T-helper 17 cell (primary cell): ENCODE measurements at places on chromosomes 1 and 21. TPM values are rescaled to one million over a fixed set of nuclear protein-coding genes. Genes with fewer than 3 reads are reported as not detected.

SPRR2E gene
- not detected for total RNA-seq

FDPS gene
- 63.0 TPM for total RNA-seq

DNA sequence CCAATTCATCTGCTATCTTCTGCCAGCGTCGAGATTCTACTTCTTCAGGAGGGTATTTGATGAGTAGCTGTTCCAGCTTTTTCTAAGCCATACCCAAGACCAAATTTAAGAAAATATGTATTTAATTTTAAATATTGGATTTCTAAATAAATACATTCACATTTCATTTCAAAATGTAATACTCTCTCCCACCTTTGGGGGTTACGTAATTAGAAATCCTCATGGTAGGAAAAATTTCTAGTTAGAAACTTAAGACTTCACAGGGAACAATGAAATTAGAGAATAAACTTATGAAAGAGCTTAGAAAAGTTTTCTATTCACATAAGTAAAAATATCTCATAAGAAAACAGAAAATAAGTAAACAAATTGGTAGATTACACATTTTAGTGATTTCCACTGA, 102.9 kb downstream of the ZZZ3 start:
- no peak for DNase-seq

- no peak for DNase-seq
Measured at GRCh38 chr1:86798608-86799291, 94.4 kb downstream of the SH3GLB1 start.

RPRD2 gene
- total RNA-seq: 38.7 TPM

GRCh38 chr21:44868707-44869106, 4.8 kb downstream of the PTTG1IP start:
- DNase-seq: no peak

- DNase-seq: no peak
Measured at GRCh38 chr1:43509007-43509739, 21.5 kb upstream of the PTPRF start.

GRCh38 chr1:154697710-154698109, 89.7 kb upstream of the ADAR start:
- DNase-seq: no peak
